NCI-H1105 treated with DMSO at 0.1 percent for 48 hours (cell line): ENCODE measurements at places on chromosomes 12 and 14.
A peak's percentile ranks its signal among the peaks of the same experiment; 100 is the strongest.

- DNase-seq = peak; percentile 18
Observed at GRCh38 chr12:120453977-120454376, 7.7 kb downstream of the GATC start.

DNA sequence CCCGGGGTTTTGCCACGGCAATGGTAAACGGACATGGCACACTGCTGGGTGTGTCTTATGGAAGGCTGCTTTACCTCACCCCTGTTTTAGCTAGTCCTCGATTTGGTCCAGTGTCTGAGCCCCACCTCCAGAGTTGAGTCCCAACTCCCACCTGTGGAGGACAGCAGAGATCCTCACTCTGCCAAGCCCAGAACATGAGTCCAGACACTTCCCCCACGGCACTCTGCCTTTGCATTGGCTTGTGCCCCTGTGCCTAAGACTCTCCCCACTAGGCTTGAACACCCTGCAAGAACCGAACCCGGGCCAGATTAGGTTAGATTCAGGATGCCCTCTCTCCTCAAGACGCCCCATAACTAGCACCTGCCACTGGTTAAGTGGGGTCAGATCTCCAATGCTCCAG is 59.8 kb upstream of the C14orf180 start:
- no peak for DNase-seq

- DNase-seq = peak; percentile 15
Observed at GRCh38 chr12:30784508-30784907, 29.8 kb upstream of the CAPRIN2 start.

- no peak for DNase-seq
Observed at GRCh38 chr14:23638414-23639047, 2.4 kb downstream of the DHRS2 start.

DNA sequence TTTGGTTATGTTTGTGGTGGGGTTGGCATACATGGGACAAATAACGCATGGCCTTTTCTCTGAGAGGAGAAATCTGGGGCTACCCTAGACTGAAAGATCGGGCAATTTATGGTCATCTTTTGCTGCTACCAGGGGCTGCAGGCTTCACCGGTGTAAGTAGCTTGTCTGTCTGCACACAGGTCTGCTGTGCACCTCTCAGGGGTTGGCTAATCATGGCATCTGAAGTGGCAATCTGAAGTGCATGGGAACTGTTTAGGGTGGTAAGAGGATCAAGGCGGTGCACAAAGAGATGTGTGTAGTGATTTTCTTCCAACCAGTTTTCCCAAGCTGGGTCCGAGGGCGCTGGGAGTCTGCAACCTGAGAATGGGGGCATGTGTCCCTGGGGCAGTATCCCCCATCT is 141.3 kb downstream of the EMP1 start:
- no peak for DNase-seq

DNA sequence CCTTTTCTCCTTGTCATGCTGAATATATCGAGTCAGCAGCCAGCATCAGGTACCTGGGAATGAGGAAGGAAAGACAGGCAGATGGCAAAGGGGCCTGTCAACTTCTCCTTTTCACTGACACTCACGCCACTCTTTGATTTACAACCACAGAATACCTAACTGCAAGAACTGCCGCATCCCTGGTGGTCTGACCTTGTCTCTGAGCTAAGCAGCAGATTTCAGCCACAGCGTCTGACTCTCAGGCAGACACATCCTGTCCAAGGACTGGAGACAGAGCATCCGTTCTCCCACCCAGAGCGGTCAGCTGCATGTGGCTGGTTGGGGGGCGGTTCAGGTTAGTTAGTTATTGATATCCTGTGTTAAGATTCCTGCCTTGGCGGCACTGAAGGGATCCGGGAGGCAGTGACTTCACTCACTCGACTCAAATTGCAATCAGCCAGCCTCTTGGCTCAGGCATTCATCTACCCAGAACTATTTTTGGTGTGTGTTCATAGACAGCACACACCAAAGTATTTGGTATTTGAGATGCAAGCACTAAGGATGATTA is 11.2 kb upstream of the MAP1LC3B2 start:
- DNase-seq = no peak

GRCh38 chr12:59396519-59396918 is 199.3 kb upstream of the SLC16A7 start:
- DNase-seq = no peak

DNA sequence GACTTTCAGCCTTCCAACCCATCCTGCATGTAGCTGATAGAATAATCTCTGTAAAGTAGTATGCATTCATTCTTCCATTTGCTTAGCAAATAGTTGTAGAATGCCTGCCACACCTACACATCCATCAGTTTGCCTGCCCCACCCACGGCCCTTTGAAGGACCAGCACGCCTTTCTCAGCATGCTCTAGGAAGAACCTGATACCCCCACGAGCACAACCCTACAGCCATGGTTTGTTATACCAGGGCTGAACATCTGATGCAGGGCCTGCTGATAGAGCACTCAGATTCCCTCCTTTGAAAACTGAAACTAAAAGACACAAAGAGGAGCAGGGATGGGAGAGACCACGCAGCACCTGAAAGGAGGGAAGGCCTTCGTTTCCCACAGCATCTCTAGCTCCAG is 205.1 kb downstream of the ANO2 start:
- no peak for DNase-seq

DNA sequence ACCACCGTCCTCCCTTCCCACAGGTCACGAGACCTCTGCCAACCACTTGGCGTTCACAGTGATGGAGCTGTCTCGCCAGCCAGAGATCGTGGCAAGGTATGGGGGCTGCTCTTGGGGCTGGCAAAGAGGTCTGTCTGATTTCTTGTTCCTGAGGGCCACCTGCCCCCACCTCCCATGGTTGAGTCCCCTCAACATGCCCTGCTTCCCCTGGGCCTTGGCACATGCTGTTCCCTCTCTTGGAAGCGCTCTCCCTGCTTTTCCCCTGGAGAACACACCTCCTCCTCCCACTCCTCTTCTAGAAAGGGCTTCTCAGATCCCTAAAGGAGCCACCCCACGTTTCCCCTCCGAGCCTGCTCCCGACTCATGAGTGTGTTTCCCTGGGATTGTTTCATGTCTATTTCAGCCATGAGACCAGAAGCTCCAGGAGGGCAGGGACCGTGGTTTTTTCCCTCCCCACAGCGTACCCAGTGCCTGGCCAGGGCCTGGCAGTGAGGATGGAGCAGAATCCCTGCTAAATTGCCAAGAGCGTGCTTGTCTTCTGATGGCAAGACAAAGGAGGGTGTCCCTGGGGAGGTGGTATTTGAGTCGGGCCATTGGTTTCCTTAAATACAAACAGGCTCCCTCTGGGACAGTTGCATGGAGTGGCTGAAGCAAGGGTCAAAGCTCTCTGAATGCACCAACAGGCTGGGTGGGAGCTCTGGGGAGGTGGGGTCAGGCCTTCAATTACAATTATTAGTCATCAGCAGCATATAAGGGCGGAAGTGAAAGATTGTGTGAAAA is 34.1 kb downstream of the CYP46A1 start:
- no peak for DNase-seq

DNA sequence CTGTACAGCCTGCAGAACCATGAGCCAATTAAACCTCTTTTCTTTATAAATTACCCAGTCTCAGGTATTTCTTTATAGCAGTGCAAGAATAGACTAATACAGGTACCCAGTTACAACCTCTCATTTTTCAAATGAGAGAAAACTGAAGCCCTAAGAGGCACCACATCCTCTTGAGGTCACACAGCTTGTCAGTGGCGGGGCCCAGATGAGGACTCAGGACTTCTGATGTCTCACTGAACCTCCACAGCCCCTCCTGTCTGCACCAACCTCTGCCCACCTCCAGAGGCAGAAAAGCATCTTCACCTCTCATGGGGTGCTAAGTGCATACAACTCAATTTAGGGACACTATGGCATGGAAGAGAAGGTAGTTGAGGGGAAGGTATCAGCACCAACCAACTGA is 120.7 kb downstream of the CRACR2A start:
- DNase-seq = no peak

DNA sequence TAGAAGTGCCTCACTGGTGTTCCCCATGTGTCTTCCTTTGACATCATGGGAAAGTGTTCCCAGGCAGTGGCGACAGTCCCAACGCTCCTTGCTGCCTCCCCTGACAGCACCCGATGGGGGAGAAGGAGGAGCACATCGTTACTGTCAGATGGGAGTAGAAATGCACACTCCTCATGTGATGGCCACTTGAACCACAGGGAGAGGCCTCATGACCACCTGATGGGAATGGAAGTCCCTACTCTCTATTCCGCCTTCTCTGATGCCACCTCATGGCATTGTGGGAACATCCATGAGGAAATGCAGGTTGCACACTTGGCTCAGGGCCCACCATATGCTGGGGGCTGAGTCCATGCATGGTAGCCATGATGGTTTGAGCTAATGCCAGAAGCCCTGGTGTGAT is 14.3 kb upstream of the CORO1C start:
- DNase-seq = no peak

- no peak for DNase-seq
Observed at GRCh38 chr12:65324551-65324950, 46.1 kb downstream of the MSRB3 start.

GRCh38 chr12:38788106-38788505 is 117.3 kb downstream of the CPNE8 start:
- no peak for DNase-seq

DNA sequence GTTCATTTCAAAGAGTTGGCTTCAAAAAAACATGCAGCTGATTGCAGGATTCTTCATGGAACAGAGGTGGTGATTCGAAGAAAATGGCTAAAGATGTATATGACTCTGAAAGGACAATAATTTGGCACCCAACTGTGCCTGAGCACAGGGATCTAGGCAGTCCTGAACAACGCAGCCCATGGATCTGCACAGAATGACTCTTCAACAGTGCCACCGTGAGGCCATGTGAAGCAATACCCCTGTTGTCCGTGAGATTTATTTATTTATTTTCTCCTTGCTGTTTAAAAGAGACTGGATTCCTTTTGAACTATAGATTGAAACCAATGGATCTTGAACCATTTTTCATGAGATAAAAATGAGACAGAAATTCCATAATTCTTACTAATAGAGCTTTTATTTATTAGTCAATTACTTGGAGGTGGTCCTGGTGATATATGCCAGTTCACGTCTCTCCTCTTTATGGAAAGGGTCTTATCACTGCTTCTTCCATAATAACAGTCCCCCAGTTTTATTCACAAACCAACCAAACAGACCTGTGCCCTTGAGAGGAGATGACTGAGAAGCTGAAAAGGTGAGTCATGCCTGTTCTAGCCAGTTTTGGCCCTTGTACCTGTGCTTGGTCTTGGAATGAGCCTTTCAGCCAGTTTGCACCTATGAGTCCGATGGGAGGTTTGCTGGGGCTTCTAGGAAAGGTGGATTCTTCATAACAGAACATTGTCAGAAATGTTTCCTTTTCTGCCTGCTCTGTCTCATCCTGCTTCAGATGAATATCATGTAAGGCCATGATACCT is 1598.3 kb downstream of the AACS start:
- peak; percentile 34 for DNase-seq

GRCh38 chr12:132289356-132290202 is 39.8 kb downstream of the GALNT9 start:
- no peak for DNase-seq

DNA sequence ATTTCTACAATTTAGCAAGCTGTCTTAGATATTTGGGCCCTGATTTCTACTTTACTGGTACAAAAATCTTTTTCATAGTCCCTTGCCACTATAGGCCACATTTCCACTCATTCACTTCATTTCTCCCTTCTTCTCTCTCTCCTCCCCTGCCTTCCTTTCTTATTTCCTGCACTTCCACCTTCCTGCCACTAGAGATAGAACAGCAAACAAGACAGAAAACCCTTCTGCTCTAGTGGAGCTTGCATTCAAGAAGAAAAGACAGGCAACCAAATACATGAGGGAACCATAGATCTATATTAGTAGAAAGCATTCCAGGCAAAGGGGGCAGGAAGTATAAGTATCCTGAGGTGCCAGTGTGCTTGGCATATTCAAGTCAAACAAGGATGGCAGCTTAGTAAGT is 623.5 kb downstream of the FLRT2 start:
- no peak for DNase-seq

- no peak for DNase-seq
Observed at GRCh38 chr14:90273532-90273931, 17.2 kb downstream of the PSMC1 start.

- no peak for DNase-seq
Observed at GRCh38 chr14:20400965-20401593, 12.2 kb downstream of the TEP1 start.

DNA sequence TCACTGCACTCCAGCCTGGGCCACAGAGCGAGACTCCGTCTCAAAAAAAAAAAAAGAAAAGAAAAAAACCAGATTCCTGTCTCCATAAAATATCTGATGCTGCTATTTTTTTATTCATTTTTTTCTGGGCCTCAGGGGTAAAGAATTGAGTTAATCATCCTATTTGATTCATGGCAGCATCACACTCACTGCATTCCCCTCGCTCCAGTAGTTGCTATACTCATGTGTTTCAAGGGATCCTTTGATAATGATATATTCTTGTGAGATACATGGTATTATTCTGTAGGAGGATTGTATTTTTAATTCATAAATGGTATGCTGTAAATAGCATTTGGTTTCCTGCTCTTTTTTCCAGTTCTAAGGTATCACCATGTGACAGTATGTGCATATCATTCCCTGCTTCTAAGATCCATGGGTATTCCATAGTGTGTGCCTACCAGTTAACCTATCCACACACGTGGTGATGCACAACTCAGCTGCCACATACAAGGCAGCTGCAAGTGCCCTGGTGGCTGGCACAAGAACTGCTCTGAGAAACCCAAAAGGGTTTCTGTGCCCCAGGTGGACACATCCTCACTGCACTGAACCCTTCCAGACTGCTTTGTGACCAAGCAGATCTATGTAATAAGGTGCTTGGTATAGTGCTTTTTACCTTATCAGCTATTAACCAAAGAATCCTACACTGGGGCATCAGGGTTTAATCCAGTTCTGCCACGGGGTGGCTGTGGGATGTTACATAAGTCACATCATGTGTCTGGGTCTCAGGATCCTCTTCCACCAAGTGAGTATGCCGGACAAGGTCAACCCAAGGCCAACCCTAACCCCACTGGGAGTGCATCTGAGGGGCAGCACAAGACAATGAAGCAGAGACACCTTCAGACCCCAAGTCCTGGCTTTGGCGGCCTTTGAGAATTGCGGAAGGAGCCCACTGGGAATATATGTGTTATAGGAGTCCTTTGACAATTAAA is 74.6 kb downstream of the ZFP36L1 start:
- DNase-seq = no peak

- no peak for DNase-seq
Observed at GRCh38 chr14:49703965-49704364, 11.0 kb downstream of the KLHDC1 start.

DNA sequence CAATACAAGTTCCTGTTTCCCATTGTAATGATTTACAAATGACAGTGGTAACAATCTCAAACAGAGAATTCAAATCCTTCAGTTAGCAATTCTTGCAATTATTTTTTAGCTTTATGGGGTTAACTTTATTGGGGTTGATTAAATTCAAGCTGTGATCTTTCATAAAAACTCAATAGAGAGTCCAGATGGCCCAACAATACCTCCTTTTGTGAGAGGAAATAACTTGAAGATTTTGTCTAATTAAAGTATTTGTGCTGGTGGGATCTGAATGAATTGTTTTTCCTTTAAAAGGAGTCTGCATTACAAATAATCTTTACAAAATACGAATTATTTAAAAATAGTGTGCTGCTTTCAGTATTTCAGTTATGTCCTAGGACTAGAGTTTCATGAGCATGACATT is 4.4 kb upstream of the ARHGAP5 start:
- no peak for DNase-seq

- DNase-seq = no peak
Observed at GRCh38 chr14:30129807-30130206, 202.2 kb upstream of the PRKD1 start.
